Transverse colon (tissue), 4 donors: ENCODE measurements at places on chromosomes 2 and 18. TPM values are rescaled to one million over a fixed set of nuclear protein-coding genes. Genes with fewer than 3 reads are reported as not detected.

Gene DGKD
- total RNA-seq: 92.4 TPM

Gene NEU4
- 111 TPM for total RNA-seq

Gene NPAS2
- total RNA-seq: 63.0 TPM

Gene SCN2A
- 0.14 TPM for total RNA-seq

Gene PAIP2B
- total RNA-seq: 2.2 TPM

Gene ANKRD23
- 22.7 TPM for total RNA-seq

GRCh38 chr18:39399662-39400061 lies 1834.1 kb upstream of the CELF4 start:
- DNase-seq: no peak

- DNase-seq: no peak
Observed at GRCh38 chr2:98867539-98868309, 68.3 kb downstream of the CRACDL start.

DNA sequence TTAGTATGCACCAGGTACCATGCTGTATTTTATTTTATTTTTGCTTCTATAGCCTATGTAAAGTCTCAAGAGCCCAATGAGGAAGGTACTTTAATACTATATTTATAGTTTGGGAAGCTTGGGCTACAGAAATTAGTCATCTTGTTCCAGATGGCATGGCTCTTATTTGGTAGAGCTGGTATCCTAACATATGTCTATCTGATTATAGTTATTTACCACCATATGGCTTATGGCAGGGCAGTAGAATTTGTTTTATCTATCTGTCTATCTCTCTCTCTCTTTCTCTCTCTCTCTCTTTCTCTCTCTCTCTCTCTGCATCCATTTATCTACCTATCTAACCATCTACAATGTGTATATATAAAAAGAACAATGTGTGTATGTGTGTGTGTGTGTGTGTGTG lies 1293.7 kb upstream of the SLC39A10 start:
- no peak for DNase-seq

DNA sequence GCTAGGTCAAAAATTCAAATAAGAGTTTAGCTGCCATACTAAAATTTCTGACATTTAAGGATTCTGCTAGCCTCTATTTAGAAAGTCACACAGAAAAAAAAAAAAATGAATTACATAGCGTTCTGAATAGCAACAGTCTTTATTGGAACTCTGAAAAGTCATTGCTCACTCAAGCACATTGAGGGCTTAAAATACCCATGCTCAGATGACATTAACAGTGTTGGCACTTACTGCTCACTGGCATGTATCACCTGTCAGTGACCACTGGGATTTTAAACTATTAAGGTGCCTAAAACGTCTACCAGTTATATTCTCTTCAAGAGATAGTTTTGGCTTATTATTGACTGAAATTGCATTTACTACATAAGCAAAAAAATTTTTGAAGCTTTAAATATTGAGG lies 468.0 kb upstream of the SPHKAP start:
- no peak for DNase-seq

GRCh38 chr2:180050246-180050645 lies 43.1 kb upstream of the CWC22 start:
- no peak for DNase-seq

GRCh38 chr18:42743373-42744138 lies 371.9 kb downstream of the RIT2 start:
- DNase-seq: no peak

DNA sequence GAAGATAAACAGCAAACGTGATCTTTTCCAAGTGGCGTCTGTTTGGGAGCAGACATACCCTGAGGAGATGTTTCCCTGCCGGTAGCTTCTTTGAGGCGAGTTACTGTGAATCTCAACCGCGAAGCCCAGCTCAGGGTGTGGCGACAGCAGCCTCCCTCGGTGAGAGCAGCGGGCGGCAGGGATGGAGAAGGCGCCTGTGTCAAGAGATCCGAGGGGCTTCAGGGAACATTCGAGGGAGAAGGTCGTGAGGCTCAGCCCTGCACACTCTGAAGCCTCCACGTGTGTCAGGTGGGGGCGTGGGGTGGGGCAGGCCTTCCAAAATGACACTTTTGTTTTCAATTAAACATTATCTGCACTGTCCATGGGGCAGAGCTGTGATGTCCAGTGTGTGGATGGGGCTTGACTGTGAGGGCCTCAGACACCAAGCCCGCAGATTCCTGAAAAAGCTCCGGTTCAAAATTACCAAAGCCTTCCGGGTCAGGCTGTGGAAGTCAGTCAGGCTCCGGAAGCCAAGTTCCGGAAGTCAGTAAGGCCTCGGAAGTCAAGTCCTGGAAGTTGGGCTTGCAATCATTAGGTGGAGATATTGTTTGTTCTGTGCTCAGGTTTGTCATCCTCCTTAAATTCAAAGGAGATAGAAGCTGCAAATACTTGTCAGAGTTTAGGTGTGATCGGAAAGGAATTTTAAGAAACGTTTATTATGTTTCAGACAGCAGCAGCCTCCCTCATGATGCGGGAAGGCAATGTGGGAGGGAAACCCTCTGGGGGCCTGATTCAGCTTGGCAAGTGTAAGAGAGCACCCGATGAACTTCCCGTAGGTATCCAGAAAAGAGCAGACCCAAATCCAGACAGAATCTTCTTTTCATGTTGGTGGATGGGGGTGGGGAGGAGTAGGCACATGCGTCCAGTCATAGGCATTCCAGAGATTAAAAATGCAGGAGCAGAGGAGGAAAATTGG lies 20.7 kb downstream of the SMIM21 start:
- DNase-seq: no peak

- no peak for DNase-seq
Observed at GRCh38 chr2:219681694-219682300, 54.4 kb downstream of the SLC4A3 start.

- no peak for DNase-seq
Observed at GRCh38 chr2:173417341-173417740, 62.7 kb downstream of the CDCA7 start.

DNA sequence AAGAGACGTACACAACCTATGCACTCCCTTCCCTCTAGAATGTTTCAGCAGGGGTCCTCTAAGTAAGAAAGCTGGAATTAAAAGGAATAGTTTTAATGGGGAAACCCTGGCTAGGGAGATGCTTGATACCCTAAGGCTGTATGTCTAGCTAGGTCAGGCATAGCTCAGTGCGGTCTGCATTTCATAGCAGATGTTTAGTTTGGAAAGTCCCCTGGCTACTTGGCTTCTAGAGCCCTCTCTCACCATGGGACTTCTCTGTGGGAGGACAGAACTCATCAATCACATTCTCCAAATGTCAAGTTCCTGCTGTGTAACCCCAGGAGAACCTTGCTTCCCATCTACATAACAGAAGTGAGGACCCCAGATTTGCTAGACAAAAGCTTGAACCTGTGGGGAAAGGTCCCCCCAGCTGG lies 24.1 kb upstream of the ANXA4 start:
- DNase-seq: no peak

DNA sequence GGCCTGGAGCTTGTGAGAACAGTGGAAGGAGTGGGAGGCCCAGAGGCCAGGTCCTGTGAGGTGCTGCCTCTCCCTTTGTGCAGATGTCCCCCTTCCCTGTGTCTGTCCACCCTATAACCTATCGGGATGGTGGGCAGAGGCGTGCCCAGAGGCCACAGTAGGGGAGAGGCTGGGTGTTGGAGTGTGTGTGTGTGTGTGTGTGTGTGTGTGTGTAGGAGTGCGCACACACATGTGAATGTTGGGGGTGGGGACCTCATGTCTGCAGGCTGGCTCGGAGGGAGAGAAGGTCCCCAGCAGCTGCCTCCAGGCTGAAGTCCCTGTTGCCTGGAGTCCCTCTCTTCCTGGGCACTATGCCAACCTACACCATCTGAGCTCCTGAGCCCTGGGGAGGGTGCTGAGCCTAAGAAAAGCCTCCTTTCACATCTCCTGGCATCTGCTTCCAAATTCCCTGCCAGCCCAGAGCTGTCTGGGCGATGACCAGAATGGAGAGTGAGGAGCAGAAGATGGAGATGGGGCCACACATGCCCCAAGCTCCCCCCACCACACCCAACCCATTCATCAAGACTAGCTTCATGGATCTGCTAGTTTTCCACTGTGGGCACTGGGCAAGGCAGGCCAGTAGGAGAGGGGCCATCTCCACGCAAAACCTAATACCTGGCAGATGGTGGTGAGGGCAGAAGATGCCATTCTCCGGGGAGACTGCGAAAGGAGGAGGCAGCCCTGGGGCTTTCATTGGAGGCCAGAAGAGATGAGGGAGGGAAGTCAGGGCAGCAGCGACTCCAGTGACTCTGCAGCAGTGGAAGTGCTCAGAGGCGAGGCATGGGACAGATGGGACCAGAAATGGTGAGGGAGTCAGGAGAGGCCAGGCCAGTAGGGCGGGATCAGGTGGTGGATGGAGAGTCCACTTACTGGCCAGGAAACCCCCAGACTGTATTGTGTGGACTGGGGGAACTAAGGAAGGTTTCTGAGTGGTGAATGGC lies 20.3 kb downstream of the KCNK3 start:
- no peak for DNase-seq

- DNase-seq: no peak
Observed at GRCh38 chr18:41714872-41715271, 240.2 kb upstream of the PIK3C3 start.

DNA sequence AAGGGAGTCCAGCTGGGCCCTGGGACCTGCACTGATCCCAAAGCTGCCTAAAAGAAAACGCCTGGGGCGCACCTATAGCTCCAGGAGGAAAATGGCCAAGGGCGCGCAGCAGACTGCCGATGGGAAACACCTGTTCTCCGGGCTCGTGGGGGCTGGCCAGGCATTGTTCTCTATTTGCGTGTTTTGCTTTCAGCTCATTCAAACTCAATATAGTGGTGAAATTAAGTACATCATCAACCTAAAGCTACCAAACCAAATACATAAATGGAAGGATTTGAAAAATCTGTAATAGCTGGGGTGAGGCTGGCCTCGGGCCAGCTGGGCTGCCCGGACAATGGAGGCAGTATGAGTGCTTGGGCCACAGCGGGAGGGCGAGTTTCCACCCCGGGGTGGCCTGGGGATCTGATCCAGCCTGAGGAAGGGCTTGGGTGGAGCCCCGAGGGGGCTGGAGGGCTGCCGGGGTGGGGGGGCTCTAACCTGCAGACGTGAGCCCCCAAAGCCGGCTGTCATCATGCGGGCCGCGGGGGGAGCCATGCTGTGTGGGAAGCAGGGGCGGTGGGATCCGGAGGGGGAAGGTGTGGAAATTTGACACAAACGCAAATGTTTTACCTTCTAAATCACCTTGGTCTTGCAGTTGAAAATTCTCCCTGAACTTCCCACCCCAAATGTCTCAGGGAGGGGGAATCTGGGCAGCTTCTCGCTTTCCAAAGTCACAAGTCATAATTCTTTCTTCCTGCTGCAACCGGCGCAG lies 77.6 kb downstream of the ASB1 start:
- no peak for DNase-seq

- no peak for DNase-seq
Observed at GRCh38 chr2:50223643-50224042, 808.3 kb downstream of the NRXN1 start.

DNA sequence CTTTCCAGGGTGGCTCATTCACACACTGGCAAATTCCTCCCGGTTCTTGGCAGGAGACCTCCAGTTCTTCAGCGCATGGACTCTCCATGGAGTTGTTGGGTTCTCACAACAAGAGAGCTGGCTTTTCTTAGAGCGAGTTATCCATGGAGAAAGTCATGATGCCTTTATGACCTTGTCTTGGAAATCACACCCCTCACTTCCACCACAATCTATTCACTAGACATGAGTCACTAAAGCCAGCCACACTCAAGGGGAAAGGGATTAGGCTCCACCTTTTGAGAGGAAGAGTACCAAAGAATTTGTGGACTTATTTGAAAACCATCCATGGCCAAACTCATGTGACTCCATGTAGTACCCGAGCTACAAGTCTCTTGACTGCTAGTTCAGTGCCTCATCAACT lies 160.5 kb downstream of the SETBP1 start:
- no peak for DNase-seq

DNA sequence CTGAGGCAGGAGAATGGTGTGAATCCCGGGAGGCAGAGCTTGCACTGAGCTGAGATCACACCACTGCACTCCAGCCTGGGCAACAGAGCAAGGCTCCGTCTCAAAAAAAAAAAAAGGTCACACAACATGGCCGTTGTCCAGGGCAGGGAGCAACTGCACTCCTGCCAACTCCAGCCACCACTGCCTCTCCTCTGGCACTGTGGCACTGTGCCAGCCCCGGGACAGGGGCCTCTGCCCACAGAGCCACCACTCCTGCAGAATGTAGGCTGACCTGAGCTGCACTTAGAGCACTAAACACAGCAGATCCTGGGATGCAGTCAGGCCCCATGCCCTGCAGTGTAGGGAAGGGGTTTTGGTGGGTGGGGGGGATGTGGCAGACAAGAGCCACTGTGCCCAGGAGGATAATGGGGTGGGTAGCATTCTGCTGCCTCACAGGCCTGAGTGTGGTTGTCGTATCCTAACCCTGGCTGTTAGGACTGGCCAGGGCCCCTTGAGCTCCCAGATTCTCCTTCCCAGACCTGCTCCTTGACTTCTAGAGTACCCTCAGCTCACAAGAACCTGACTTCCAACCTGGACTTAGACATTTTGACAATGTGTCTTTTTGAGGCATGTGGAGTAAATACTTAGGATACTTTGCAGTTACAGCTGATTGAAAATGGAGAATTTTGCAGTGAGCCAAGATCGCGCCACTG lies 69.4 kb upstream of the SH3RF3 start:
- no peak for DNase-seq

DNA sequence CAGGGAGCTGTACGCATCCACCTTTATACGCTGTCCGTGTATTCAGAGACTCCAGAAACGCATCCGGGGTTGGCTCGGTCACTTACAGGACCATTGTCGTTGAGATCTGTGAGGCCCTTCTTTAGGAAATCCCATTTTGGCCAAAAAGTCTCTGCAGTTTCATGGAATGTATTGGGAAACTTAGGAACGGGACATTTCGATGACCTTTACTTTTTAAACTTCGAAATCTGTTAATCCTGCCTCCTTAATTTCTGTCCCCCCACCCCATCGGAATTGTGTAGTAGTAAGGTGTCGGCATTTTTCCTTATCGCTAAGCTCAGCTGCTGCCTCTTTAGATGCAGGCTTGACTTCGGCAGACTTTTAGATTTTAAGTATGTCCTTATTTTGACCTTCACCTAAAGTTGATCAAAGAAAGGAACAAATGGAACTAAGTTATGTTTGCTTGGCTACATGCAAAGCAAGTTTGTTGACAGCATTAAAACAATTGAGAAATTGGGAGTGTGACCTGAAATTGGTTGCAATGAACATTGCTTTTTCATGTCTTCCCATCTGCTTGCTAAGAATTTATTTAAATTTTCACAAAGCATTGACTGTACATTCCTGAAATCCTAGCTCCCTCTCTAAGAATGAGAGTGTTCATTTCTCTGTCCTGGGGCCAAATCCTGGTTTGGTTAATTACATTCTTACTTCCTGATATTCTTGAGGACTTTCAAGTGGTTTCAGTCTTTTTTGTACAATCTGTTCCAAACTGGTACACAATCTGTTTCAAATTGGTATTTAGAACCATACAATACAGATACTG lies 884 bp upstream of the RAPH1 start:
- no peak for DNase-seq
